Hippocampal formation (tissue), 2 donors: ENCODE measurements at places on chromosomes 12 and 14.
A peak's percentile ranks its signal among the peaks of the same experiment; 100 is the strongest.

- no peak for DNase-seq
Measured at GRCh38 chr12:117034701-117035151, 64.5 kb downstream of the TESC start.

DNA sequence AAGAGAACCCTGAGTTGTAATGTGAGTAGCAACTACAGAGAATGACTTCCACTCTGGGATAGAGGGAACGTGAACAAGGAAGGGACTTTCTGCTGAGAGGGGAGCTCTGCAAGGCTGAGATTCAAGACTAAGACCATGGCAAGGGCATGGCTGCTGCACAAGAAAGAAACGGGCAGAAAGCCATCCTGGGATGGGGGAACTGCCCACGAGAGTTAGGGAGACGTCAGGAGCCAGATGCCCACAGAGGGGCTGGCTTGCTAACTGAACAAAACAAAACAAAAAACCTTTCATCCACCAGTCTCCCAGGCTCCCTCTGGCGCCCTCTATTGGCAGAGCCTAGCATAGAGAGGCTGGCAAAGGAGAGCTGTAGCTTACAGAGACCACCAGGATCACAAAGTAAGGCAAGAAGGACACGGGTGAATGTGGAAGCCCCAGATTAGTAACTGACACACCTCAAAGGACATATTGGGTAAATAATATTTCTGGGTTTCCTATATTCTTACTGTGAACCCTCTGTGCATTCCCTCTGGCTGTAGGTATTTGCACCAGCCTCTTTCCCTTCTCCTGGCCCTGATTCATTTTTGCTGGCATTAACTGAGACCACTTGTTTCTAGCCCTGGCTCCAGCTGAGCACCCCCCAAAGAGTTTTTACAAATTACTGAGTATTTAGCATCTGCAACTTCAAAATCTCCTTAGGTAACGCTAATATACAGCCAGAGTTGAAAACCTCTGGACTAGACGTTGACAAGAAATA, 338.3 kb downstream of the EMP1 start:
- DNase-seq: peak; percentile 81

DNA sequence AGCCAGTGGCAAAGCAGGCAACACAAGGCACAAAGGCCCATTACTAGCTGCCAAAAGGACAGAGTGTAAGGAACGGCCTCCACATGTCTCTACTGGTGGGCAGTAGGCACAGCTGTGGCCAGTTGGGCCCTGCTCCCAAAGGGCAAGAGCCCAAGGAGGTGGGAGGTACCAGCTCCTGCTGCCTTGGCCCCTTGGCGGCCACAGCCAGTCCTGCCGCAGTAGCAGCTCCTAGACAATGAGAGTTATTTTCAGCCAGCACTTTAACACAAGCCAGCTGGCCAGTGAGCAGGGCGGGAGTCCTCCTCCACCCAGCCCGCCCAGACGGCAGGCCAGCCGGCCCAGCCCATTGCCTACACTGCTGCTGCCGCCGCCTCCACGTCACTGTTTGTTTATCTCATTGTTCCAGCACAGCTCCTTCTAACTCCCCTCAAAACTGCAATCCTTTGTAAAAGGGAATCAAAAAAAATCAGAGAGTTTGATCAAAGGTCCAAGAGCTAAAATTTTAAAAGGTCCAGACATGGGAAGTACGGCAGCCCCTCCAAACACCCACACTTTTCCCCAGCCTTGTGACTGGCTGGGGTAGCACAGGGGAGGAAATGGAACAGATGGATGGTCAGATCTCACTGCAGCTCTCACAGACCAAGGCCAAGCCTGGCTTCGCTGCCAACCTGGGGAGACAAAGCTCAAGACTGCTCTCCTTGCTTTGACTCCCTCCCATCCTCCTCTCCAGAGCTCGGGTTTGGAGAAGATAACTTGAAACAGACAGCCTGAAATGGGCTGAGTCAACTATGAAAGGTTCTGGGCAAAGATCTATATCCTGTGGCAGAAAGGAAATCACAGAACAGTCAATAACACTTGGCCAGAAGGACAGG, 33.5 kb downstream of the FMNL3 start:
- DNase-seq: peak; percentile 95

DNA sequence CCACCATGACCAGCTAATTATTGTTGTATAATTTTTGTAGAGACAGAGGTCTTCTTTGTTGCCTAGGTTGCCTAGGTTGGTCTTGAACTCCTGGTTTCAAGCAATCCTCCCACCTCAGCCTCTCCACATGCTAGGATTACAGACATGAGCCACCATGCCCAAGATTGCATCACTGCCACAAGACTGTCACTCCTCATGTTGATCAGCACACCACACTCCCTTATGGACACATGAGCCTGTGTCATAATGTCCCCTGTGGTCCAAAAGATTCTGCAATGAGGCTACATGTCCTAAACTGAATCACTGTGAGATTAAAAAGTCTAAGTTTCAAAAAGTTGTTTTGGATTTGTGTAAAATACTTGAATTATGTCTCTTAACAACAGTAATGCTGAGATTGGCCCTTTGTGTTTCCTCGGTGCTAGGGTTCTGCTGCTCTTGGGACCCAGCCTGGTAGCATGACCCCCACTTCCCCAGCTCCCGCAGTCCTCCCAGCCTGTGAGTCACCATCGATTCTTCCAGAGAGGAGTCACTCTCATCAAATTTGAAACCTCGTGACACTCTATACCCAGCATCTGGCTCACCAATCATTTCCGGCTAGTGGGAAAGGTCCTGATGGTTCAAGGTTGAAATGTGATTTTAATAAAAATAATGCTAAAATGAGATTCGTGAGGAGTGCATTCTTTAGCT, 890.9 kb downstream of the VRK1 start:
- DNase-seq: no peak

DNA sequence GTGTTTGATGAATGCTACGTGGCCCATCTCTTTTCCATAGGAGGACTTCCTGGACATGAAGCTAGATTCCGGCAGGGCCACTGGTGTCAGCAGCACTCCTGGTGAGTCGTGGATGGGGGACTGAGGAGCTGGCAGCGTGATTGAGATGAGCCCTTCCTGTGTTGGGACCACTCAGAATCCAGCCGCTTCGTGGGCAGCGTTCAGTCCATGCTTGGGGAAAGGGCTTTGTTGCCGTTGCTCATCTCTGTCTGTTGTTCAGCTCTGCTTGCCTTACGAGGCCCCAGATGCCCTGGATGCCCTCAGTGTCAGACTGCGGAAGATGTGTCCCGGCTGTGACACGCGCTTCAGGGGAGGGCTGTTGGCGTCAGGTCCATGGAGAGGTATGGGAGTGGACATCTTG, 127.1 kb upstream of the RTL1 start:
- no peak for DNase-seq

DNA sequence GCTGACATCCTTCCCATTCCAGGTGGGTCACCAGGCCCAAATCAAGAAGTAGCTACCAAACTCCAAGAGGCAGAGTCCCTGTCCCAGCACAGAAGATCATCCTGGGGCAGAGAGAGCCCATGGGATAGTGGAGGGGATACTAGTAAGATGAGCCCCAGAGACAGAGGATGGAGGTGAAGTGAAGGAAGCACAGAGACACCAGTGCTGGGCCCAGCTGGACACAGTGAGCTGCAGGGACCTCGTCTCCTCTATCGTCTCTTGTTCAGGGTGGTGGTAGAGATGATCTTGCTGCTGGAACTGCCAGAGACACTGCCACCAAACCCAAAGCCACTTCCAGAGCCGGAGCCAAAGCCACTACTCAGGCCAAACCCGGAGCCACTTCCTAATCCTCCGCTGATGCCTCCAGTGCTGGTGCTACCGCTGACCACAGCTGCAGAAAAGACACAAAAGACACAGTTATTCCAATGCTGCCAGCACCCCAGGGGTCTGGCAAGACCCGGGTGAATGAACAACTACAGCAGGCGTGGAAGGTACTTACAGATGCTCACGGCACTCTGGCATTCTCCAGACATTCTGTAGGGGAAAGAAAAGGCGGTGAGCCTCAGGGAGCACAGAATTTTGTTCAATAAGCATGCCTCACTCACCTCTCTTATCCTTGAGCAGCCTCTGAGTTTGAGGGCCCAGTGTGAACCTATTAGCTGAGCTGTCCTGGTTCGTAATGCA, 6.9 kb downstream of the KRT4 start:
- DNase-seq: no peak

DNA sequence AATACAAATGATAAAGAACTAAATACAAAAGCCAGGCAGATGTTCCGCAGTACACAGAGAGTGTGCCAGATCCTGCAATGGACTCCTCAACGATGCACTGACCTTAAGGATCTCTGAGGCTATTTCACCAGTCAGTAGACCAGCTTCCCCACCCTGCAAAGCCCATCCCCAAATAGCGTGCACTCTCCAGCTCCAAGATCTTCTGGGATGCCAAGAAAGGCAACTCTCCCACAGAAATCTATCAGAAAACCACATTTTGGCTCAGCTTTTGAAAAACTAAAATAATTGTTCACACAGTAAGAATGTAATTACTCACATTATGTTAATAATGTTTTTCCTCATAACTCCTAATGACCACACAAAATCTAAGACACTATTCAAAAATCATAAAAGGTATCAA, 90.4 kb downstream of the PPP2R5E start:
- DNase-seq: no peak

- no peak for DNase-seq
Measured at GRCh38 chr14:57866199-57866705, 360 bp upstream of the SLC35F4 start.

DNA sequence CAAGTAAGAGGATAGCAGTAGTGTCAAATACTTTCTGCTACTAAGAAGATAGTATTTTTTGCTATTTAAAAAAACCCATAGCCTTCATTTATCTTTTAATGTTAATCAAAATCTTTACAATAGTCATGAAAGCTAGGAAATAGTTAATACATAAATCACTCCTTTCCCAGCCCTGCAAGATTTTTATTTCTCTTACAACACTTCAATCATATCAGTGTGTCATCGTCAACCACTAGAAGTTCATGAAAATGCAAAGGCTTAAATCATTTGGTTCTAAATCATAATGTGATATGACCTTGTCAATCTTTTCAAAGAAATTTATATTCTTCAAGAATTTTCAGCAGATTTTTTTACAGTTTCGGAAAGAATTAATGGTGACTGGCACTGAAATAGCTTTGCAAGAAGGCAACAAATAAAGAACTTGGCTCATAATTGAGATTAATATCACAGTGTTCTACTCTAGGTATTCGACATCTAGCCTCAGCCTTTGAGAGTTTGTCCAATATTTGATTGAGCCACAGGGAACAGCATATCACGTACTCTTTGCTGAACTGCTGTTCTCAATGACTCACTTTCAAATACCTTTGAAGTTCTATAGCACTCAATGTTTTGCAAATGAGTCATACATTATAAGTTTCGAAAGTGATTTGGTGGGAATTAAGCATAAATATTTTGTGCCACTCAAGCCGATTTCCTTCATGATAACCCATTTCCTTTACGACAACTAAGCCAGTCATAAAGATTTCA, 384.0 kb upstream of the FOXG1 start:
- no peak for DNase-seq

DNA sequence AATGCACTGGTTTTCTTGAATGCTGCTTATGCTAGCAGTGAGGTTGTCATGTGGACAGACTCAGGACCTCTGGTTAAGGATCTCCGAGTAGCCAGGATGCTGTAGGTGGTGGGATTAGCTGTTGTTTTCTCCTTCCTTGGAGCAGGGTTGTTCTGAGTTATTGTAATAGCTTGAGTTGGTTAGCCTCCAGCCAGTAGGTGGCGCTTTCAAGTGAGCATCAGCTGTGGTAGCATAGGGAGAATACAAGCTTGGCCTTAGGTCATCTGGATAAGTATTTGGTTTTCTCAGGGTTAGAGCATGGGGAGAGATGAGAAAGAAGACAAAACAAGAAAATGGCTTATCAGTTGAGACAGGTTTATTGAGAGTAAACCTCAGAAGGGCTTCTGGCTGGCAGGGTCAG, 299.7 kb upstream of the FBXO33 start:
- no peak for DNase-seq

GRCh38 chr12:45355730-45356129, 139.8 kb downstream of the ANO6 start:
- DNase-seq: no peak

DNA sequence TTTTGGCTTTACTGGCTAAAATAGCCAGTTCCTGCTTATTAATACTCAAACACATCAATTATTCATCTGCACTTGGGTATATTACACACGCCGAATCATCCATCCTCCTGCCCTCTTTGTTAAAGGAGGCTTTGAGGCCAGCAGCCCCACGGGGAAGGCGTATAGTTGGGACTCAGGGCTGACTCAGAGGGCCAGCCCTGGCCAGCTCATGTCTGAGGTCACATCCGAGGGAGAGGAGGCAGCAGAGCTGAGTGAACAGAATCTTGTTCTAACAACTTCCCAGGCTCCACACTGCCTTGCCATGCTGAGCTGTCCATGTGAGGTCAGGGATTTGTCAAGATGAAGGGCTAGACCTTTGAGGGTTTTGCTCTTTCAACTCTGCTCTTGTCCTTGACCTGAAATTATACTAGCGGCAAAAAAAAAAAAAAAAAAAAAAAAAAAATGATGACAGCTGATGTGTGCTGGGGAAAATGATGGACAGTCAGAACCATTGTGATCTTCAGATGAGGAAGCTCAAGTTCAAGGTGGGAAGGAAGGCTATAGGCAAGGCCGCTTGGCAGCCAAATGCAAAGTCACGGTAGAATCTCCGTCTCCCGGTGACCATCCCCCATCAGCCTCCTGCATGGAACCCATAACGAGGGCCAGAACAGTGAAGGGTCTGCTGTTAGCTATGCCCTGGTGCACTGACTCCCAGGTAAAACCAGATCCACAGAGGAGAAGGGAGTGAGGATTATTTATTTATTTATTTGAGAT, 12.5 kb upstream of the MARK3 start:
- no peak for DNase-seq

- no peak for DNase-seq
Measured at GRCh38 chr12:93720559-93720958, 43.4 kb downstream of the CRADD start.

DNA sequence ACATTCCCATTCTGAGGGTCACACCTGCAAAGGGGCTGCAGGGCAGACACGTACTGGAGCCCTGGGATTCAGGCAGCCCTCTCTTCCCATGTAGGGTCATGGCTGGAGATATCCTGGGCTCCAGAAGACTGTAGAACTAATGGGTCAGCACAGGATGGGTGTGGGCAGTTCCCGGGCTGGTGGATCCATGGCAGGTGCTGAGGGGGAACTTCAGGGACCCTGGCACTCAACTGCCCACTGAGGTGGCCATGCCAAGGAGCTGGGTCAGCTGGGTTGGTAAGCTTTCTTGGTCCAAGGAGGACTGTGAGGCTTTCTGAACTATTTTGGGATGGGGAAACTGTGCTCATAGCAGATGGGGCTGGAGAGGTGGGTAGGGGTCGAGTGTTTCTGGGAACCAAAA, 183.4 kb upstream of the RTL1 start:
- no peak for DNase-seq

DNA sequence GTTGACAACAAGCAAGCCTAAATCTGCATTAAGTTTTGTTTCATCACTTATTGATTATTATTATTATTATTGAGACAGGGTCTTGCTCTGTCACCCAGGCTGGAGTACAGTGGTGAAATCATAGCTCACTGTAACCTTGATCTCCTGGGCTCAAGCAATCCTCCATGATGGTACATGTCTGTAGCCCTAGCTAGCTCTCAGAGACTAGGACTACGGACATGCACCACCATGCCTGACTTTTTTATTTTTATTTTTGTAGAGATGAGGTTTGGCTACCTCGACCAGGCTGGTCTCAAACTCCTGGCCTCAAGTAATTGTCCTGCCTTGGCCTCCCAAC, 35.7 kb upstream of the STK38L start:
- no peak for DNase-seq
